ENCODE measurements at places on chromosomes 2 and 18.

DNA sequence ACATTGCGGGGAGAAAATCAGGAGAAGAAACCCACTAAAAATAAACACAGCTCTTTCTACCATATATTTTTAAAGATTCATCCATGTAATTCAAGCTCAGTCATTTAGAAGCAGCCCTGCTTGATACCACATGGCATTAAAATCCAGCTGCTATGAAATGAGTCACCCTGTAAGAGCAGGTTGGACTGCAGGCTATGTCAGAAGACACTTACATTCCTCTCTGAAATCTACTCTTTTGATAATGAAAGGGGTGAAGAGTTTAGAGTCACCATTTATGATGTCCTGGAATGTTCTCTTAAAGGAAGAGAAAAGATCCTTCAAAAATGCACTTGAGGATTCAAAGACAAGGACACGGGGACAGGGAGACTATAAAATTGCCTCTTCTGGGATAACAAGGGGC, 100.6 kb upstream of the APCDD1 start:
- no peak for DNase-seq

- no peak for DNase-seq
These were observed 275.8 kb downstream of the LNPK start for GRCh38 chr2:175726223-175726622.

GRCh38 chr2:105396254-105397024, 2.4 kb downstream of the FHL2 start:
- no peak for DNase-seq

GRCh38 chr2:174035981-174036742, 71.0 kb upstream of the SP3 start:
- DNase-seq, result no peak

- no peak for DNase-seq
These were observed 425.8 kb upstream of the KCNH7 start for GRCh38 chr2:163264341-163264740.

Data from frontal cortex (tissue), 4 donors.